ENCODE measurements at places on chromosomes 1 and 21.

GRCh38 chr1:222373831-222374602 lies 173.9 kb downstream of the HHIPL2 start:
- no peak for DNase-seq

GRCh38 chr1:48254254-48254653 lies 31.7 kb downstream of the SLC5A9 start:
- DNase-seq: no peak

DNA sequence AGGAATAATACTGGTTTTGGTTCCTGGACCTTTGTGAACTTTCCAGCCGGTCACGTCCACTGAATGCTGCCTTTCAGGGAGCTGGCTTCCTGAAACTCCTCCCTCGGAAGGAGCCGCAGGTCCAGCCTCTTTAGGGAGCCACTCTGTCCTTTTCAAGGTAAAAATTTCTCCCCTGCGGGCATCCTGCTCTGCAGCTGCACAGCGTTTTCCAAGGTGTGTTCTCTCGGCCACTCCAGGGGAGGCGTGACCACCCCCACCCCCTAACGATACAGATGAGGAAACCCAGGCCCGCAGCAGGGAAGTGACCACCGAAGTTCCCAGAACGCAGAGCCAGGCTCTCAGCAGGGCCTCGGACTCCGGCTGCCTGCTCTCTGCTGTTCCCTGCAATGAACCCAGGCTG lies 21.5 kb downstream of the PADI2 start:
- DNase-seq: no peak

GRCh38 chr1:42962641-42963377 lies 4.1 kb upstream of the SLC2A1 start:
- DNase-seq: no peak

GRCh38 chr21:42737951-42738590 lies 84.7 kb downstream of the PDE9A start:
- DNase-seq: peak; percentile 43

GRCh38 chr1:8197493-8198282 lies 120.2 kb upstream of the SLC45A1 start:
- no peak for DNase-seq

- DNase-seq: no peak
These were observed 7.8 kb downstream of the ADAMTS4 start for GRCh38 chr1:161190962-161191521.

GRCh38 chr1:78619446-78619802 lies 824 bp upstream of the IFI44L start:
- no peak for DNase-seq

DNA sequence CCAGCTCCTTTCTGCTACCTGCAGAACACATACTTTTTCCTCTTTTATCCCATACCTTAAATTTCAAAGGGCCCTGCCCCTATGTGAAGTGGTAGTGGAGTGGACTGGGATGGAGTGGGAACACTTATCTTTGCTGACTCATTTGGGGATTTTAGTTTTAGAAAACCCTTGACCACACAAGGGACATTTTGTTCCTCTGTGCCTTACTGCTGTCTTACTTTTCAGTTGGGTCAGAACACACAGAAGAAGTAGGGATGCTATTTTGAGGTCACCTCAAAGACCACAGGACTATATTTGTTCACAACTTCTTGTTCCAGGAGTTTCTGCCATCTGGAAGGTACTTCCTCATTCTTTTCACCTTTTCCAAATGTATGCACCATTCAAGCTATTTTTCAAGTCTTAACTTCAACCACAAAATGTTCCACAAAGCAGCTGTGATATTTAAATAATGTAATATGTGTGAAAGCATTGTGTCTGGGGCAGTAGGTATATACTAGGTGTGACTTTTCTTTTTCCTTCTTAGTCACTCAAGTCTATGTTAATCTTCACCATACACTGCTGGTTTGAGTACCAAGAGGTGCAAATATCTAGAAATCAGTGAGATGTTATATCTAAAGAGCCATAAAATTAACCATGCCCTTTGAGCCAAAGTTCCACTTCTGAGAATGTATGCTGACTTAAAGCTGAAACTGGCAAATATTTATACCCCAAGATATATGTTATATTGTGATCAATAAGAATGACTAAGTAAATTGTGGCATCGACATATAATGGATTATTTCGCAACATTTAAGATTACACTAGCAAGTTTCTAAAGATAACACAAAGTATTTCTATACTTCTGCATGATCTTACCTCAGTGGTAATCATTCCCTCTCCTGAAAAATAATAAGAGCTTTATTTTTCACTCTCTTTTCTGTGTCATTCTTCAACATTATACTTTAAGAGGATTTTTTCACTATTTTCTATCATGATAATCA lies 308.5 kb downstream of the MRPL39 start:
- DNase-seq: peak; percentile 80

DNA sequence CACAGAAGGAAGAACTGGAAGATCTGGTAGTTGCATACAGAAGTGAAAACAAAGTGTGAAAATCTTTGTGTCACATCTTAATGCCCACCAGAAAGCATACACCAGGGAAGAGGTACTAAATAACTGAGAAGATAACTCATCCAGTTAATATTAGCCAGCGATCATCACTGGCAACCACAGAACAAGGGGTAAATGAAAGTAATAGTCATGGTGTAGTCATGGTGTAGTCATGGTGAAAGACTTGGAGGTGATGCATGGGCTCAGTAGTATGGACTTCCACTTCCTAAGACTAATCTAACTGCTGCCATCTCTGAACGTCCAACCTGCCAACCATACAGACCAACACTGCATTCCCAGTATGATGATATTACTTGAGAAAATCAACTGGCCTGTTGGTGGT lies 481.2 kb upstream of the NR5A2 start:
- no peak for DNase-seq

- no peak for DNase-seq
These were observed 87.8 kb downstream of the PTPN14 start for GRCh38 chr1:214463596-214463995.

DNA sequence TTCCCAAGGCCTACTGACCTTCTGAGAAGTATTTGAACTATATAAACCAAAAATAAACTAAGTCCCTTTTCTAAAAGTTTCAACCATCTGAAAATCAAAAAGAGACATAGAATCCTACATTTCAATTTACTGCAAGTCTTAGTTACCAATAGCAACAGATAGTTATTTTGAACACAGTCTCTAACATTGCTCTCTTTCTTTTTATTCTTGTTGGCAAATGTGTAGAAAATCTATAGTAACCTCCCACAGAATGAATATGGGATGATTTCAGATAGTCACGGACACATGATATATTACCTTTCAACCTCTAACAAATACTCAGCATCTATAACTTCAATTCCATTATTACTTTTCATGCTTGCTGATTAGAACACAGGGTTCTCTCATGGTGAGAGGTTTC lies 68.9 kb upstream of the RAB3GAP2 start:
- DNase-seq: no peak

GRCh38 chr21:34520764-34521508 lies 8.9 kb upstream of the KCNE1 start:
- DNase-seq: peak; percentile 87

DNA sequence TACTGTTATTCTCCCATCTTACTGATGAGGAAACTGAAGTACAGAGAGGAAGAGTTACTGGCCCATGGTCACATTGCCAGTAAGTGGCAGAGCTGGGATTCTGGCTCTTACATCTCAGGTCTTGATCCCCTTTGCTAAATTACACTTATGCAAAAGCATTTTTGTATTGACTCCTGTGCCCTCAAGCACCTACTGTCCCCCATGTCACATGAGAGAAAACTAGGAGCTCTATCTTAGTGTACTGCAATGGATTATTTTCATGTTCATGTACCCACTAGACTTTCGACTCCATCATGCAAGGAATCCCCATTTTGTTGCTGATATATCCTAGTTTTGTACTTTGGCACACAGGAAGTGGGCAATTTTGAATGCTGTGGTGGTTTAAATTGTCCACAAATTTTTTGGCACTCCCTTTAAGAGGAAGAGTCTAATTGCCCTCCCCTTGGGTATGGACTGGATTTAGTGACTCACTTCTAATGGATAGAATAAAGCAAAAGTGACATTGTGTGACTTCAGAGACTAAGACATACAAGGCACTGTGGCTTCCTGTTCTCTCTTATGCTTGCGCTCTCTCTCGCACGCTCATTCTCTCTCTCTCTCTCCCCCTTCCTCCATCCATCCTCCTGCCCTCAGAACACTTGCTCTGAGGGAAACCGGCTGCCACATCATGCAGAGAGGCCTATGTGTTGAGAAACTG lies 43.5 kb upstream of the JAK1 start:
- no peak for DNase-seq

- no peak for DNase-seq
These were observed 52.5 kb downstream of the MRPL37 start for GRCh38 chr1:54252371-54252936.

DNA sequence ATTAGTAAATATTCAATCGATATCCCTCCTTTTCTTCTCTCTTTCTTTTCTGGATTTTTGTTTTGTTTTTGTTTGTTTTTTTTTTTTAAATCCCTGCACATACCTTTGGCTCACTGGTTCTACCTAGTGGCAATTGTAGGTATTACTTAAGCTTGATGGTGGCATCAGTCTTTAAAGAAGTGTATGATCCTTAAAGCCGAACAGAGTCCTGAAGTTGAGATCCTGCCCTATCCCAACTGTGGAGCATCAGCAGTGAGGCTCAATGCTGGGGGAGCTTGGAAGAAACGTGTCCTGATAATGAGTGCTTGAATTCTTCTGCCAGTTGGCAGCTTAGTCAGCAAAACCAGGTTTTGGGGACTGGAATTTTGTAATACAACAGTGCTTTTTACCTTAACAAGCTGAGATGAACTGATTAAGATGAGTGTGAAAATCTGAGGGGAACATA lies 60.8 kb downstream of the FASLG start:
- DNase-seq: no peak

DNA sequence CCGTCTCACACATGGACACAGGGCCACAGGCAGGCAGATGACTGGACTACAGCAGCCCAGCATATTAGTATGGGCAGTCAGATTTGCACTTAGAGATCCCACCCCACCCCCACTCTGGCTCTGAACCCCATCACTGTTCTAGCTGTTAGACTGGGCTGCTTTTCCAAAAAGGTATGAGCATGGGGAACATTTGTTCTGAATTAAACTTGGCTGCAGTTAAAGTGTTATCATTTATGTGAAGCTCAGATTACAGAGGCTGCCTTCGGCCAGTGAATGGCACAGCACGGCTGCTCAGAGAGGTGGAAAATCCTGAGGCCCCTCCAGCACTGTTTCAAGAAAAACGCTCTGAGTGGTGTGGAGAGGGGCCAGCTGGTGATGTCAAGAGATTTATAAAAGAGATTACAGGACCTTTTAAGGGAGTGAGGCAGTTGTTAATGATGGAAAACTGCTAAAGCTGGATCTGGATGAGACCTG lies 6.9 kb upstream of the NOS1AP start:
- no peak for DNase-seq

GRCh38 chr1:225454733-225455132 lies 26.9 kb upstream of the LBR start:
- peak; percentile 44 for DNase-seq

DNA sequence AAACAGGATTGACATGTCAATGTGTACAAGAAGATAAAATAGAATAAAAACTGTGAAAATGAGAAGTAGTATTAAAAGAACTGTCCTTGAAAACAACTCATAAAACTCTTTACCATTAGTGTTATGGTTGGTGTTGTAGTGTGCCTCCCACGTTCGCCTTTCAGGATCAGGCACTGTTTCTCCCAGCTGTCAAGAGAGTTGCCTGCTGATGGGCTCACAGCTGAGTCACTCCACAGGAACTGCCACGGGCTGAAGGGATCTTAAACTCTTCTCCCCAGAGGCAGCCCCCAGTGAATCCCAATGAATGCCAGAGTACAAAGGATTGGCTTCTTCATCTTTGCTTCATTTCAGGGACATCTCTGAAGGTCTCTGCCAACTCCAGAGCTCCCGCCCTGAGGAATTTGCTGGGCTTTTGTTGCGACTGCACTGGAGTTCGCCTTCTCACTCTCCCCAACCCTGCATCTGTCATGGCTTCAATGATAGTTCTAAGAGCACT lies 119.6 kb downstream of the ADGRL2 start:
- DNase-seq: no peak

- no peak for DNase-seq
These were observed 42.1 kb downstream of the HOOK1 start for GRCh38 chr1:59856725-59857338.

DNA sequence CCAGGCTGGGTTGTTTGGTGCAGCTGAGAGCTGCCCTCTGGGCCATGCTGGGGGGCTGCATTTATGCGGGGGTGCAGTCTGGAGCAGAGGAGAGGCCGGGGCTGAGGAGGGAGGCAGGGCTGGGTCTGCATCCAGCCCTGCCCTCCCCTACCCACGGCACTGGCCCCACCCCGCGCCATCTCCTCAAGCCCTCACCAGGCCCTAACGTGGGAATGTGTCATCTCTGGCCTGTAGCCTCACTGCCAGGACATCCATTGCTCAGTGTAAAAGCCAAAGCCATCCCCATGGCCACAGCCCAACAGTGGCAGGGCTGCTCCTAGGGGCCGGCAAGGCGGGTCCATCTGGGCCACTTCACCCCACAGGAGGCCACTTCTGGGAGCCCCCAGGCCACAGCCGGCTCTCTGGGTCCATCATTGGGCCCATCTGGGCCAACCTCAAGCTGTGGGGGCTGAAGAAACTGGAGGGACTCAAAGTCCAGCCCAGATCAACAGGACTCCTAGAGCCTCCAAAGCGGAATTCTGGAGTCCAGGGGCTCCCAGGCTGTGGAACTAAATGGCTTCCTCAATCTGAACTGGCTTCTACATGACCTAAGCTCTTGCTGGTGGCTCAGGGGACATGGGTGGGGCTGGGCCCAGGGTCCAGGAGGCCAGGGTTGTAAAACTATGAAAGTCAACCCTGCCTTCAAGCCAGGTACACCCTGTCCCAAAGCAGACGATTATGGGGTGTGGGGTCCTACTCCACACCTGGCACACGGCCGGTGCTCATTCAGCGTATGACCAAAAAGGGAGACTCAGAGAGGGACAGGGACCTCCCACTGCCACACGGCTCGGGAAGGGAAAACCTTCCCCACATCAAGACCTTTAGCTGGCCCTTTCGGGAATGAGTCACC lies 32.6 kb downstream of the RUNX3 start:
- DNase-seq: no peak
